ENCODE measurements at places on chromosomes 16 and 17.

DNA sequence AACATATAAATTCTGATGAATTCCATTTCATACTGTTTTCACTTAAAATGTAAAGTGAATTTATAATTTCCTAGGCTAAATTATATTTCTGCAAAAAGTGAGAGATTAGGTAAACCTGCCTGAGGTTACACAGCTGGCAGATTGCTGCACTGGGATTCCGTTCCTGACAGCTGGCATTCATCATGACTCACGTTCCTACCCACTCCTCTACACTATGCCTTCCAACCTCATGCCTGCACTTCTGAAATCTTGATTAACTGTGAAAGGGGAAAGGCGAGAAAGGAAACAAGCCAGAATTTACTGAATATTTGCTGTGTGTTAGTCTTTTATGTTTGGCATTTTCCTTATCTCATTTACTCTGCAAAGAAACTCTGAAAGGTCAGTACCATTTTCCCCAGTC lies 73.3 kb upstream of the MON1B start:
- H3K27me3 ChIP-seq, result peaks cover 2% of the 10 kb centered on the region
- no peak for DNase-seq
- no peak overlapping the region for H3K27ac ChIP-seq
- no peaks in the 10 kb centered on the region for H3K36me3 ChIP-seq

GRCh38 chr16:58043571-58044155 lies 18.1 kb downstream of the MMP15 start:
- no peaks in the 10 kb centered on the region for H3K27me3 ChIP-seq
- H3K36me3 ChIP-seq, result no peaks in the 10 kb centered on the region
- H3K27ac ChIP-seq, result peak overlapping the region; percentile 25
- no peaks in the 10 kb centered on the region for H3K4me1 ChIP-seq

- peaks cover 6% of the 10 kb centered on the region for H3K27me3 ChIP-seq
- no peak for DNase-seq
- peaks cover 39% of the 10 kb centered on the region for H3K36me3 ChIP-seq
- H3K4me3 ChIP-seq, result no peak overlapping the region
- no peak overlapping the region for H3K27ac ChIP-seq
Observed at GRCh38 chr17:58324056-58324408, 4.6 kb downstream of the TSPOAP1 start.

DNA sequence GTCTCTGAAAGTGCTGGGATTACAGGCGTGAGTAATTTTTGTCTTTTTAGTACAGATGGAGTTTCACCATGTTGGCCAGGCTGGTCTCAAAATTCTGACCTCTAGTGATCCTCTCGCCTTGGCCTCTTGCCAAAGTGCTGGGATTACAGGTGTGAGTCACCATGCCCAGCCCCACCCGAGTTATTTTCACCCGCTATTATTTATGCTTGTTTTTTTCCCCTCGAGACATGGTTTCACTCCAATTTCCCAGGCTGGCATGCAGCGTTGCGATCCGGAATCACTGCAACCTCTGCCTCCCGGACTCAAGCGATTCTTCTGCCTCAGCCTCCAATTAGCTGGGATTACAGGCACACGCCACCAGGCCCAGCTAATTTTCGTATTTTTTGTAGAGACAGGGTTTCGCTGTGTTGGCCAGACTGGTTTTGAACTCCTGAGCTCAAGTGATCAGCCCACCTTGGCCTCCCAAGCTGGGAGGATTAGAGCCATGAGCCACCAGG lies 9.2 kb downstream of the RPL23 start:
- DNase-seq, result no peak
- no peak overlapping the region for H3K4me3 ChIP-seq
- H3K4me1 ChIP-seq, result peaks cover 12% of the 10 kb centered on the region
- no peaks in the 10 kb centered on the region for H3K27me3 ChIP-seq

DNA sequence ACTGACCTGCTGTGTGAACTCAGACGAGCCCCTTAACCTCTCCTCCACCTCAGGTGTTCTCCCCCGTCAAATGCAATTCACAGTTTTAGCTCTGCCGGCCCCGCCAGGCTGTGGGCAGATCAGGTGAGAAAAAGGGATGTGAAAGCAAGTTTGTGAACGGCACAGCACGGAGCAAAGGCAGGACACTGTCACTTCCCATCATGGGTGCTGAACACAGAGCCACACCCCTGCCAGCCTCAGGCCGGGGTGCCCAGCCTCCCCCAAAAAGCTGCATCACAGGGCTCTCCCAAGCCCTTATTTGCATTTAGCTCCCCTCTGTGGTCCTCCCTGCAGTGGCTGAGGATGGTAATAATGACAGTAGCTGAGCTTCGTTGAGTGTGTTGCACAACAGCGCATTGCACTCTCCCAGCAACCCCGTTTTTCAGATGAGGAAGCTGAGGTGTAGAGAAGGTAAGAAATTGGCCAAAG lies 88.8 kb upstream of the TNRC6C start:
- peaks cover 47% of the 10 kb centered on the region for H3K4me1 ChIP-seq
- H3K4me3 ChIP-seq, result no peak overlapping the region
- peak overlapping the region; percentile 63 for H3K27ac ChIP-seq
- peak; percentile 49 for DNase-seq
- H3K36me3 ChIP-seq, result peaks cover 2% of the 10 kb centered on the region

DNA sequence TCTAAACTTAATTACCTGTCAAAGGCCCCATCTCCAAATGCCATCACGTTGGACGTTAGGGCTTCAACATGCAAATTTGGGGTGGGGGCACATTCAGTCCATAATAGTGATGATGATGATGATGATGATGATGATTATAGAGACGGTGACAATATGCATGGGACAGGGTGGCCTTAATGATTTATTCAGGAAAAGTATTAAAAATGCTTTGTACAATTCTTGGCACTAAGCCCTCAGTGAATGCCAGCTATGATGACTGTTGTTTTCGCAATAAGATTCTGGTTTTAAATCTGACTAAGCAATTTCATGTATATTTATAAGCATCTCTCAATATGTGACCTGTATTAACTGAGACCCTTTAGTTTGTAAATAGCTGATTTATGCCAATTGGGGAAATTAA lies 106.3 kb downstream of the C16orf95 start:
- no peaks in the 10 kb centered on the region for H3K4me1 ChIP-seq
- no peaks in the 10 kb centered on the region for H3K27me3 ChIP-seq
- H3K36me3 ChIP-seq, result no peaks in the 10 kb centered on the region
- no peak overlapping the region for H3K4me3 ChIP-seq
- DNase-seq, result no peak
